NCI-H2081 treated with DMSO at 0.1 percent for 48 hours (cell line): ENCODE measurements at places on chromosomes 16 and 17.

DNA sequence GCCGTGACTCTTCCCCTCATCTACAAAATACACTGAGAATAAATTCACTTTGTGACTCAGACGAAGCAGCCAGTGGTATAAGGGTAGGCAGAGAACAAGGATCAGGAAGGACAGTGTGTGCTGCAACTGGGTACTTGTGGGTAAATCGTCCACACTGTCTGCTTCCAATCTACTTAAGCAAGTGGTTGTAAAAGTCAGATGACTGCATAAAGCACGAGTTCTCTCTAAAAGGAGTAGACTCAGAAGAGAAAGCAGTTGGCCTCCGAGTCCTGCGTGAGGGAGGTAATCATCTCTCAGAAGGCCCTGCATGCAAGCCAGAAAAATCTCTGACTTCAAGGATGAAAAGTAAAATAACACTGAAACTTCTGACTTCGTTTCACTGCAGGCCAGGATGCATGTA is 43.1 kb downstream of the ANKFY1 start:
- no peak for DNase-seq

DNA sequence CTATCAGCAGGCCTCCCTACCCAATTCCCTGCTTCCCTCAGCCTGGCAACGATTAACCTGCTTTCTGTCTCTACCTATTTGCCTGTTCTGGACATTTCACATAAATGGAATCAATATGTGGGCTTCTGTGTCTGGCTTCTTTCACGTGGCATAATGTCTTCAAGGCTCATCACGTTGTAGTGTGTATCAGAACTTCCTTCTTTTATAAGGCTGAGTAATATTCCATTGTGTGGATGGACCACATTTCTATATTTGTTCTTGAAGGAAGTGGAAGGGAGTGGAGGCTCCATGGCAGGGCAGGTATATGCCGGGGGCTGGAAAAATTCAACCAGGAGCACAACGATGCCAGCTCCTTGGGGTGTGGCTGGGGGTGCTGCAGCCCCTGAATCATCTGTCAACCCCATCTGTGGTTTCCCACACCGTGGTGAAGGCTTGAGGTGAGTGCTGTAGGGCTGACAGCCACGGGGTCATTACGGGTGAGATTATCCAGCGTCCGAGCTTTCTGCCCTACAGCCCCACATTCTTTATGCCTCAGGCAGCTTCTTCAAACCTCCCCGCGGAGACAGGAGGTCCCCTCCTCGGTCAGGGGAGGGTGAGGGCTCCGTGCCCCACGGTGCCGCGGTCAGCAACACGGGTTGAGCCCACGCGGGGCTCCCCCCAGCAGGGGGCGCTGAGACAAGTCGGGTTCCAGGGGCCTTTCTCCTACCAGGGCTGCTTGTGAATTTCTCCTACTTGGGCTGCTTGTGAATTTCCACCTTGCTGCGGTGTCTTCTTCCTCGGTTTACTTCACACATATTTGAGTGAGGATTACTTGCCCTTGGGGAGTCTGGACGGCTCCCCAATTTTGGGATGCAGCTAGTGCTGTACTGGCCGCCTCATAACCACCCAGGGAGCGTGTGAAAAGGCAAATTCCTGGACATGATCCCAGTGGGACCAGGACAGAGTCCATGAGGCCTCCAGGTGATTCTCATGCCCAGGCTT is 18.3 kb upstream of the WFIKKN2 start:
- no peak for DNase-seq

DNA sequence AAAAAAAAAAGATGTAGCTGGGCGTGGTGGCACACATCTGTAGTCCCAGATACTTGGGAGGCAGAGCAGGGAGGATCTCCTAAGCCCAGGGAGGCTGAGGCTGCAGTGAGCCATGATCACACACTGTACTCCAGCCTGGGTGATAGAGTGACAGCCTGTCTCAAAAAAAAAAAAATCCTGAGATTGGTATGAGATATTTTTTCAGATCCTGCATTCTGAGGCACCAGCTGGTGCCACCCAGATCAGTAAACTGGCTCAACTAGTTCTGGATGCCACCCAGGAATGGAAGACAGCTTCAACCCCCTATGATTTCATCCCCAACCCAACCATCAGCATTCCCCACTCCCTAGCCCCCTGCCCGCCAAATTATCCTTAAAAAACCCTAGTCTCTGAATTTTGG is 7.1 kb upstream of the GJC1 start:
- no peak for DNase-seq

- no peak for DNase-seq
Observed at GRCh38 chr17:40963838-40964237, 2.9 kb downstream of the KRT39 start.
